Stimulated activated CD4-positive, alpha-beta T cell treated with anti-CD3 and anti-CD28 coated beads, Interleukin-4, amount 100 ng/mL, for 24 hours (primary cell): ENCODE measurements at places on chromosomes 2 and 18.

- no peak for DNase-seq
Measured at GRCh38 chr2:237546040-237546875, 20.1 kb upstream of the PRLH start.

- no peak for DNase-seq
Measured at GRCh38 chr2:42877936-42878335, 85.6 kb upstream of the HAAO start.

GRCh38 chr2:134712736-134713135, 6.1 kb downstream of the TMEM163 start:
- no peak for DNase-seq

DNA sequence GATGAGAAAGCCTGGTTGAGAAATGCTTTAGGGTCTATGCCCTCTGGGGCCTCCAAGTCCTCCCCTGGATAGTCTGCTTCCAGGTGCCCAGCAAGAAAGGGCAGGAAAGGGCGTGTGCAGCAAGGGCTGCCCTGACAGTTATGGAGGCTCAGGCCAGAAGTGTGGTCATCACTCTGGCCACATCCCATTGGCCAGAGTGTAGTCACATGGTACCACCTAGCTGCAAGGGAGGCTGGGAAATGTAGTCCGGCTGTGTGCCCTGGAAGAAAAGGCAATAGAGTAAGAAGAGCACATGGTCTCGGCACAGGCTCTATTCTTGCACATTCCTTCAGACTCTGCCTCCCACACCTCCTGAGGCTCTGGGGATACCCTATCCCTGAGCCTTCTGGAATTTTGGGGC, 35.7 kb downstream of the ODC1 start:
- DNase-seq: peak; percentile 21

GRCh38 chr2:239261796-239262483, 138.9 kb downstream of the HDAC4 start:
- no peak for DNase-seq

GRCh38 chr2:153432381-153432780, 46.2 kb downstream of the RPRM start:
- DNase-seq: no peak
